Lung (tissue), 17 donors: ENCODE measurements at places on chromosomes 5 and 9. TPM values are rescaled to one million over a fixed set of nuclear protein-coding genes. Genes with fewer than 3 reads are reported as not detected.

Gene SOX30
- polyA plus RNA-seq: 0.06 TPM

Gene GPRIN1
- 0.68 TPM for polyA plus RNA-seq

Gene SOHLH1
- not detected for polyA plus RNA-seq

Gene OBP2B
- not detected for polyA plus RNA-seq

Gene SLC1A1
- polyA plus RNA-seq: 5.6 TPM

Gene MRPS27
- 26.4 TPM for polyA plus RNA-seq

Gene OMD
- polyA plus RNA-seq: 0.30 TPM

Gene ORM2
- 70.2 TPM for polyA plus RNA-seq

Gene KCNIP1
- polyA plus RNA-seq: 0.13 TPM

Gene PITX1
- polyA plus RNA-seq: 0.89 TPM

Gene JMY
- polyA plus RNA-seq: 2.0 TPM

Gene TMEM167A
- 32.2 TPM for polyA plus RNA-seq

Gene CYLC2
- not detected for polyA plus RNA-seq

Gene MELK
- 0.88 TPM for polyA plus RNA-seq
